Activated CD8-positive, alpha-beta memory T cell treated with anti-CD3 and anti-CD28 coated beads for 48 hours (primary cell): ENCODE measurements at places on chromosomes 6 and 20.

GRCh38 chr6:40822619-40823018 is 216.4 kb downstream of the UNC5CL start:
- DNase-seq = no peak

DNA sequence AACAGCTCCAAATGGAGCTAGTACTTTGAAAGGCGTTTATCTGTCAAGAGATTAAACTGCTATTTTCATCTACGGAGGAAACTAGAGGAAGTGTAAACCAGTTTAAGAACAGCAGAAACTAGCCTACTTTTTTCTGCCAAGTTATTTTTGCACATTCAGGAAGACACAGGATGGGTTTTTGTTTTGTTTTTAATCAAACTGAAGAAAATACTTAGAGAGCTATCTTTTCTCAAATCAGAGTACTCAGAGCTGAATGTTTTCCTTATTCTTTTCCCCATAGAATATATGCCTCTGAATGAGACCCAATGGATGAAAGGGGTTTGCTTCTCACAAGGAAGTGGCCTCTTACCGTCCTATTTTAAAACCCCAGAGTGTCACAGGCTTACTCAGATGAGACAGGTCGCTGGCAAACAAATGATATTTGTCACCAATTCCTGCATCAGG is 538.5 kb downstream of the CD83 start:
- no peak for DNase-seq

- DNase-seq = no peak
Observed at GRCh38 chr6:53662457-53662856, 3.1 kb downstream of the KLHL31 start.

GRCh38 chr20:31476294-31476585 is 1.2 kb downstream of the REM1 start:
- DNase-seq = no peak

DNA sequence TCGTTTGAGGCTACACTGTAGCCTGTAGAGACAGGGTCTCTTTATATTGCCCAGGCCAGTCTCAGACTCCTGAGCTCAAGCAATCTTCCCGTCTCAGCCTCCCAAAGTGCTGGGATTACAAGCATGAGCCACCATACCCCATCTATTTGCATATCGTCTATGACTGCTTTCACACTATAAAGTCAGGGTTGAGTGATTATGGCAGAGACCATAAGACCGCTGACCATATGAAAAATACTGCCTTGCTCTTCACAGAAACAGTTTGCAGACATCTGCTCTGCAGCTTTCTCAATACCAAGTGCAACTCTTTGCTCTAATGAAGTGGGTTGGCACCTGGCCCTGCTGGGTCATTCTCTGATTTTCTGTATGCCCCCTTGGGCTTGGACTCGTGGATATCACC is 79.5 kb upstream of the PAK5 start:
- no peak for DNase-seq

GRCh38 chr20:47578543-47578942 is 76.9 kb downstream of the NCOA3 start:
- DNase-seq = no peak

DNA sequence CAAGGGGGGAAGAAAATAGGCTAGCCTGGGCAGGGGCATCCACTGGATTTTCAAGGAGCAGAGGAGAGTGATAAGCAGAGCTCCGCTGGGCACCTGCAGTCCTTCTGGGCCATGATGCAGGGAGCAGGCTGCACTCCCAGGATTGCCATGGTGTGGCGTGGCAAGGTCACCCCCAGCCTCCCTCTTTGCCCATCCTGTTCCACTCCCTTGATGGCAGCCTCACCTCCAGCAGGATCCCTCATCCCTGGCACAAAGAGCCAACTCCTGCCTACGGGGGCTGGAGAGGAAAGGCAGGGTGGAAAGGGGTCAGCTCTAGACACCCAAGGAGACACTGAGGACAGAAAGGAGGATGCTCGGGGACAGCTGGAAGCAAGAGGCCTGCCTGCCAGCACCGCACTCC is 22.4 kb upstream of the MYMX start:
- no peak for DNase-seq

- no peak for DNase-seq
Observed at GRCh38 chr6:121319112-121319553, 15.1 kb downstream of the TBC1D32 start.

DNA sequence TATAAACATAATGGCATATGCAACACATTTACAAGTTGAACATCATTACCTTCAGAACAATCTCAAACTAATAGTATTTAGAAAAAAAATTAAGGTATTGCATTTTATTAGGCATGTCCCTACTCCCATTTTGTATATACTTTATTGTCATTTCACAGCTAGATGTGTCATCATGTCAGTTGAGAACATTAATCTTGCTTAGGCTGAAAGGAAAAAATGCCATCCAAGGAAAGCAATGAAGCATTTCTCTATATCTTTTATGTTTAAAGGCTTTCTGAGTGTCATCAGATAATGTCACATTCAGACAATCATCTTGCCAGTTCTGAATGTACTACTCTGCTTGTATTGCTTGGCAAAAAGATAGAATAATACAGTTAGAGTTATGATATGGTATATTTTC is 228.8 kb upstream of the THEMIS start:
- no peak for DNase-seq

GRCh38 chr6:41720262-41720620 is 15.2 kb downstream of the TFEB start:
- no peak for DNase-seq

DNA sequence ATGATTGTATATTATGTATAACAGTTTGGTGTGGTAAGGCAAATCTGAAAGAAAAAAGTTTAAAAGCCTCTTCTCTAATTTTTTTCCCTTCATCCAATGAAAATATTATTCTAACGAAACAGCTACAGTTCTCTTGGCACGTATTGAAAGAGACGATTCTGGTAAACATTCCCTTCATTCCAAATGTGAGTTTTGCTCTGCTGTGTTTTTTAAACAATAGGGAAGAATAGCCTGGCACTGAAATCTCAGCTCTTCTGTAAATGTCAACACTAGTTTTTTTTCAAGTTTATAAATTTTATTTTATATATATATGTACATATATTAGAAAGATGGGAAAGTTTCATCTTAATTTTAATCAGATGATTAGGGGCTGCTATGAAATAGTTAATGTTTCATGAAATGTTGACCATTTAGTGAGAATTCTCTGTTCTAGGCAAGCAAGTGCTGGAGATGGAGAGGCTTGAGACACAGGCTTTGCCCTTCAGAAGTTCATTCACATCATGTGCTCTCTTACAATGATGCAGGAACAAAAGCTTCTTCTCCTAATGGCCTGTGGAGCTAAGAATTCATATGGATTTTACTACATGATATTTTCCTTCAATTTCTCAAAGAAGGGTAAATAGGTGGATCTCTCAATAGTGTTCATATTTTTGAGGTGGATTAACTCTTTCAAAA is 4.1 kb downstream of the PAQR8 start:
- DNase-seq = no peak

- no peak for DNase-seq
Observed at GRCh38 chr20:30919514-30920188, 337.8 kb upstream of the DEFB115 start.

- DNase-seq = no peak
Observed at GRCh38 chr6:95288251-95288650, 289.1 kb upstream of the MANEA start.

DNA sequence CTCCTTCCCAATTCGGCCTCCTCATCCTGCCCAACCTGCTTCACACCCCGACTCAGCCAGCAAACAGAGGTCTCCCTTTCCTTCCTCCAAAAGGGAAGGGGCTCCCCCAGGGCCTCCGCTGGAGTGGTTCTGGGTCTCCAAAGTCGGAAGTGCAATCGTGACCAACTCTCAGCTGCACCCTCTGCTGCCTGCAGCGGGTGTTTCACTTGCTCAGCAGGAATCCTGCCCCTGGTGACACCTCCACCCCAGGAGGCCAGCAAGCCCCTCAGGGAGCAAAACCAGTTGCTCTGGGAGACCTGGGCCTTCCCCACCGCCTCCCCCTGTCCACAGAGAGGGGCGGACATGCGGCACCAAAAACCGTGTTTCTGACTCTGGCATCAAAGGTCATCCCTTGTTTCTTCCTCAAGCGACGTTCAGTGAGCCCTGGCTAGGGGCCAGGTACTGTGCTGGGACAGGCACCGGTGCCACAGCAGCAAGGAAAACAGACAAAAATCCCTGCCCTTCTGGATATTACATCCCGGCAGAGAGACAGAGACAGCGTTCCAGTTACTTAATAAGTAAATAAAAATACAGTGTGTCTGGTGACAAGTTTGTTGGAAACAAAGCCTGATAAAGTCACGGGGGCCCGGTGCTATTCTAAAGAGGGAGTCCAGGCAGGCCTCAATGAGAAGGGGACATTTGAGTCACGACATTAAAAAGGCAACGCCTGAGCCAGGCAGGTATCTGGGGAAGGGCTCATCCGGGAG is 219.0 kb downstream of the BMP7 start:
- no peak for DNase-seq

GRCh38 chr20:6819599-6819998 is 52.1 kb downstream of the BMP2 start:
- no peak for DNase-seq

DNA sequence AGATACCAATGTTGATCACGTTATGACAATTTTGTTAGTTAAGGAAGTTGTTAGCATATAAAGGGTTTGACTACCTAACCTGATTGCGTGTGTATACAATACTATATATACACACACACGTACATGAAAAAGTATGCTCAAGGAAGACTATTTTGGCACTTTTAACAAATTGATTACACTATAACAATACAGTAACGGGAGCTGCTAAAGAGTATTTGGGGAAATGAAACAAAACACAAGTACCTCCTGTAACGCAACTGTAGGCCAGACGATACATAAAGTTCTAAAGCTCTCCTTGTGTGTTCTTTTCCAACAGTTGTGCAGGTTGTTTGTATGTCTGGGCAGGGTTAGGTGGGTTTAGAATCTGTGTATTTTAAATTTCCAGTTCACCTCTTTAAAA is 98.7 kb downstream of the PLEKHG1 start:
- DNase-seq = no peak

DNA sequence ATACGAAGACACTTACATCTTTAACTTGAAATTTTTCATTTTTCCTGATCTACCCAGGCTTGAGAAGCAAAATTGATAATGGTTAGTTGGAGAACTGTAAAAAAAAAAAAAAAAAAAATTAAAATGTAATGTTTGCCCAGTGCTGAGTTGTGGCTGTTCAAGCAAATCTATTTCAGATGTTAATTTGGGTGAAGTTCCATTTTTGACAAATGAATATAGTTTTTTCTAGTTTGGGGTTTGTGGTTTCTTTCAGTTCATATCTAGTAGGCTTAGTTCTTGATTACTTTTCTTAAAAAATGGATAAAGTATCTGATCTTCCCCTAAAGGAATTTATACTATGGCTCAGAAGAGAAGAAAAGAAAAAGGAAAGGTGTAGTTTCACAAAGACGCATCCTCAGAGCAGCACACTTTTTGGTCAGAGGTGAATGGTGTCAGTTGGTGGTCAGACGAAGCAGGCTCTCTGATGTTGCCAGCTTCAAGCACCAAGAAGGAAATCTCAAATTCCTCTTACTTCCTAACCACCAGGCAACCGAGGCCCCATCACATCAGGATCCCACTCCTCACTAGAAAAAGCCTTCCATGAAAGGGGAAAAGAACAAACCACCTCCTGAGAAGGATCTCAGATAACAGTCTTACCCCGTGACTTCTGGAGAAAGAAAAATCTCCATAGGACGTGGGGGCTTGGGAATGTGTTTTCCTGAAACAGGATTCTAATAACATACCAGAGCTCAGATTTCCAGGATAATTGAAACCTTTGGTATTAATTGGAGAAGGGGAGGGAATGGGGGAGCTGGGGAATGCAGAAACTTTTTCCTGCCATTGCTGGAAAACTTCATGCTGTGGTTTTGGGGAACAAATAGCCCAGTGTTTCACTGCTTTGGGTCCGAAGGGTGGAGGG is 396.2 kb downstream of the CD83 start:
- no peak for DNase-seq

DNA sequence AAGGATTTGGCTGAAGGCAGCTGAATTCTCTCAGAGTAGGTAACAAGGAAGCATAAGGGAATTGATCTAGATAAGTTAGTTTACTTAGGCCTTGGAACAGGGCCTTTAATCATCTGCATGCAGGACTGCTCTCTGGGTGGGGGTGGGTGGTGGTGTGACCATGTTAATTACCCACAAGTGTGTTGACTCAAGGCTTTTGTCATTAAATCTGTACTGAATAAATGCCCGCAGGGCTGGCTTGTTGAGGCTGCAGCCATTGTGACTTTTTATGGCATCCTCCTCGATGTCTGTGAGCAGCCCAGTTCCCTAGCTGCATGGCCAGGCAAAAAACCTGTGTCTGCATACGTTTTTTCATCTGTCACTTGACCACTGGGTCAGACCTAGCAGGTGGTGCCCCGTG is 63.5 kb upstream of the ASCC3 start:
- DNase-seq = no peak

DNA sequence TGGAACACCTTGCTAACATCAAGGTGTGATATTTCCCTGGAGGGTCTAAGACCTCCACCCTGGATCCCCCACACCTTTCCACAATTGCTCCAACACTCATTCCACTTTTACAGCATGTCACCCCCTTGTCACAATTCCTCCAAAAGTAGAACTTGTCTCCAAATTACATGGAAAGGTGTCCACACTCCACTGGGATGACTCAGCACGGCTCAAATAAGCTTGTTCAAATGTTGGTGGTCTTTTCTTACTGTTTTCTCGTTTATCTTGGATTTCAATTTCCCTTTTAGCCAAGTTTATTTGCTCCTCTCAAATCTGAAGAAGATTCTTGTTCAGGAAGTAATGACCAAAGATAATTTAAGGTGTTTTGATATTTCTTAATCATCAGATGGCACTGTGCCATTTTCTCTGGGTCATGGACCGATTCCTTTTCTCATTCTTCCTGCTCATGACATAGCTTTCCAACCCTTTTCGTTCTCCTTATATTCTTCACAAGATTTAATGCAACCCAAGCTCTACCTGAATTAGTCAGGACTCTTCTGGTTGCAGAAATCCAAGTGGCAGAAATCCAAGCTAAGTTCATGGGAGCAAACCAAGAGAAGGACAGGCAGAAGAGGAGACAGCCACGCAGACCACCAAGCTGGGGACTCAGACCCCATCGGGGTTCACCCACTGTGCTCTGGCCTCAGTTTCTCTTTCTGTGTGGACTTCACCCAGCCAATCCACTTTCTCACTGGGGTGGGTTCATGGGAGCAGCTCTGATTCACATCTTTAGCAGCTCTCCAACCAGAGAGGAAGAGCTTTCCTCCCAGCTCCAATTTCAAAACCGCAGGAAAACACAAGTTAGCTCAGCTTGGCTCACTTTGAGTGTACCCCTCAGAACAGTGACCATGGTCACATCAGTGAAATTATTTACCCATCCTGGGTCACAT is 110.5 kb upstream of the CDYL start:
- DNase-seq = no peak
